ENCODE measurements at places on chromosomes 12 and 14.

GRCh38 chr14:104865081-104865630, at the start of gene CEP170B:
Gene CEP170B, plus strand, starts transcription at chr14:104865268. Its CDS starts 3,183 bp downstream, at chr14:104868451.
- DNase-seq: no peak

DNA sequence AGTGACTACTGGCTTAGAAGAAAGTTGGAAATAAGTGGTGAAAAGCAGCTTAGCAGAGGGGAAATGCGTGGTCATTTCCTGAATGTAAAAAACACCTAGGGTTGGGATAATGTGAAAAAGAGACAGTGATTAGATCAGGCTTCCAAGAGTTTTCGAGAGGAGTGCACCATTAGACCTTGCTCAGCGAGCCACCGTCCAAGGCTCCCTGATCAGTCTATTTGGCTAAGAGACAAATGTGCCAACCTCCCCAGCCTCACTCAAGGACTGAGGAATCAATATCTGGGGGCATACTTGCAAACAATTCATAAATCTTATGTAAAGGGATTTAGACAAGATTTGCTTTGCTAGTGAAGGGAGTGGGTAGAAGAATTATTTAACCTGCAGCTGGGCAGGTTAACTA, 594.5 kb downstream of the NRXN3 start:
- DNase-seq: no peak

DNA sequence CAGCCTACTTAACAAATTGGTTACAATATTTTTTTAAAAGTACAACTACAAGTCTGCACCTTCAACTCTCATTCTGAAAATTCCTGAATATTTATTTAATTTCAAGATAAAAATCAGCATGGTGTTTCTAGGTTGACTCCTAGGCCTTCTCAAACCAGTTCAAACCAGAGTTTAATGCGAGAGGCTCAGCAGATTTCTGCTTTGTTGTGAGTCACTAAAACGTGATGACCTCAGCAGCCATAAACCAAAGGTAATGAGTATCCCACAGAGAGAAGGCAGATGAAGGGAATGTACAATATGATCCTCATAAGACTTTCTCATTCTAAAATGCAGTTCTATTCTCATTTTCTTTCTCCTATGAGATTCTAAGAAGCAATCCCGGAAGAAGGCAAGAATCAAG, 1.5 kb downstream of the PRDM4 start:
- DNase-seq: no peak

- no peak for DNase-seq
These were observed 148.8 kb downstream of the PLXNC1 start for GRCh38 chr12:94297096-94297699.

DNA sequence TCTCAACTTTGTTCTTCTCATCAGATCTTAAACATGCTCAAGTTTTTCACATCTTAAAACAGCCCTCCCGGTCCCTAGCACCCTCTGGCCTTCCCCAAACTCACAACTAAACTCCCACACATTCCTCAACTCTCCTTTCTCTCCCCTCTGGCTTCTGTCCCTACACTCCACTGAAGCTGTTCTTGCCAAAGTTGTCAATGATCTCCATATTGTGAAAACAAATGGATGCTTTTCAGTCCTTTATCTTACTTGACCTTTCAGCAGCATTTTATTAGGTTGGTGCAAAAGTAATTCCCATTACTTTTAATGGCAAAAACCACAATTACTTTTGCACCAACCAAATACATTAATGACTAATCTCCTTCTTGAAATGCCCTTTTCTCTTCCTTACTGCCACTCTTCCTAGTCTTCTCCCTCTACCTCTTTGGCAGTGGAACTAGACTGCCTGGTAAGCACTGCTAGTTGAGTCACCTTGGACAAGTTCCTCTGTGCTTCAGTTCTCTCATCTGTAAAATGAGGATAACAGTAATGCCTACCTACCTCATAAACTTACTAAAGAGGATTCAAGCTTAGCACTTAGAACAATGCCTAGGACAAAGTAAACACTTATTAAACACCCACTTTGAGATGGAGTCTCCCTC, 16.0 kb downstream of the CERS5 start:
- DNase-seq: no peak

DNA sequence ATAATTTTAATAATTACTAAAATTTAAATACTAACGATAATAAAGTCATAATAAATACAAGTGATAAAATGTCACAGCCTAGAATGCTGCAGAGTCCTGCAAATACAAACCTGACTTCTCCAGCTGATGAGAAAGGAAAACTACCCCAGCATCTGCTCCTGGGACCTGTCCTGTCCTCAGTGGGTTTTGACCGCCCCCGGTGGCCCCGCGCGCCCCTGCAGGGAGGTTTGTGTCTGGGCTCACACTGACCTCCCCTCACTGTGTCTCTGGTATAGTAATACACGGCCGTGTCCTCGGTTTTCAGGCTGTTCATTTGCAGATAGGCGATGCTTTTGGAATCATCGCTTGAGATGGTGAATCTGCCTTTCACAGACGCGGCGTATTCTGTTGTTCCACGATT, 1139.4 kb downstream of the TMEM121 start:
- no peak for DNase-seq

DNA sequence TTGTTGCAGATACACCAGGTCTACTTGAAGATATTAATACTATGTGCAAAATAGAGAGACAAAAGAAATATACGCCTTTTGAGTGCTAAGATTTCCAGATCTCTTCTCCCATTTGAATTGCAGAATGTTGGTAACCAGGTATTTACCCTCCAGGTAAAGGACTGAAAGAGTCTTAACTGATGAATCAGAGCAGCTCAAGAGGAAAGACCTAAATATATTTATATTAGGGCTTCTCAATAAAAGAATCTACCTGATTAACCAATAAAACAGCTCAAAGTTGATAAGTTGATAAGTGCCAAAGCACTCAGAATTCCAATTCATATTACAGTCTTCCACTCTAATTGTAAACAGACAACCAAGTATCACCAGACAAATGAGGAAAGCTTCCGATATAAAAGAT, 59.2 kb downstream of the ZNF641 start:
- DNase-seq: no peak

- DNase-seq: no peak
These were observed 80.0 kb downstream of the BTG1 start for GRCh38 chr12:92065639-92066038.

DNA sequence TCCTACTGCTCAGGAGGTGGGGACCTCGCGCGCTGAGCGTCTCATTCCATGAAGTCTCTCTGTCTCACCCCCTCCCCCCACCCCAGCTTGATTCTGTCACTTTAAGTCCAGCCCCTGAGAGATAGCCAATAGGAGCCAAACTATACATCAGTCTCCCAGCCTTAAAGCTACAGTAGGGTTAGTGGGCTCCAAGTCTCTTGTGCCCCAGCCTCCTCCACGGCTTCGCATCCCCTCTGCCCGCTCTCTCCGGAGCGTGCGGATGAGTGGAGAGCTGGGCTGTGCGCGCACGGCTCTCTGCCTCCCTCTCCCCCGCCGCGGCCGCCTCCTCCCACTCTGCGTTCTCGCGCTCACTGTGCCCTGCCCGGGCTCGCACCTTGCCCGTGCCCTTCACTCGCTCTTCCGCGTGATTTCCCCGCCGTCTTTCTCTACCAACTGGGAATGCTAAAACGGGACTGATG, at the start of gene ESRRB:
Gene ESRRB, plus strand, starts transcription at position 191 of the 458 bp plus-strand sequence. Its CDS starts 265 bp downstream, at position 456.
- DNase-seq: no peak

GRCh38 chr12:52543985-52544883, 8.7 kb downstream of the KRT71 start:
- no peak for DNase-seq

GRCh38 chr12:56020423-56021184, at the start of gene IKZF4:
Gene IKZF4, plus strand, starts transcription at chr12:56021043. Its CDS starts 451 bp downstream, at chr12:56021494.
- DNase-seq: no peak

DNA sequence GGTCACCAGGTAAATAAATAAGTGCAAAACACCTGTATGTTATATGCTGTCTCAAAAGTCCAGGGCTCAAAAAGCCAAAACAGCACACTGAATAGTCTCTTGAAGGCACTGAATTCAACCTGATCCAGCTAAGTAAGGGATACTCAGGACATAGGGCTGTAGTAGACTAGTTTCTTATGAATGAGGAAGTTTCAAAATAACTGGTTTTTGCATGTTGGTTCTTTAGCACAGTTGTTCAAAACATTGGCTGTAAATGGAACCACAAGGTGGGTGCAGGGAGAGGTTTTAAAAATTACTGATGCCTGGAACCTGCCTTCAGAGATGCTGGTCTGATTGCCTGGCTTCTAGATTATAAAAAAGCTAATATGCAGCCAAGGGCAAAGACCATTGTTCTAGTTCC, 34.1 kb downstream of the NDUFA12 start:
- no peak for DNase-seq

GRCh38 chr14:51933191-51933590, 56.2 kb upstream of the RTRAF start:
- DNase-seq: no peak

- no peak for DNase-seq
These were observed 1679.9 kb upstream of the FLRT2 start for GRCh38 chr14:83850092-83850491.

DNA sequence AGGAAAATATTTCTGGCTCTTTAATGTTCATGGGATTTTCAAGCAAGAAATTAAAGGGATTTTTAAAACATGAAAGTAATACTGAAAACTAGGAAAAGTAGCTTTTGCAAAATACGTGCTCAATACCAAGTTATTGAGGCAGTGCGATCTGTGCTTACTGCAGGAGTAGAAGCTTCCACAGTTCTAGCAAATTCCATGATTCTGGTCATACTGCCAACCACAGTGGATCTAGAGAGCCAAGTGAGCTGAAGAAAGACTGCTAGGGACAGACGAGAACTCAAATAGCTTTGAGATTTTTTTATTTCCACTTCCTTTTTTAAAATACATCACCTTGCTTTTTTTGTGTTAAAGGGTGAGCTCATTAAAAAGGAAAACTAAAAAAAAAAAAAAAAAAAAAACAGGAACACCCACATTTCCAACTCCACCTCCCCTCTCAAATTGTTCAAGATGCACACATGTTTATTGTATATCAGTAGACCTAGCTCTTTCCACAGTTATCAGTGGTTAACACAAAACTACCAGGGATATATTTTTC, 26.2 kb downstream of the EGLN3 start:
- DNase-seq: no peak

GRCh38 chr12:106189341-106189740, 50.6 kb upstream of the NUAK1 start:
- no peak for DNase-seq

DNA sequence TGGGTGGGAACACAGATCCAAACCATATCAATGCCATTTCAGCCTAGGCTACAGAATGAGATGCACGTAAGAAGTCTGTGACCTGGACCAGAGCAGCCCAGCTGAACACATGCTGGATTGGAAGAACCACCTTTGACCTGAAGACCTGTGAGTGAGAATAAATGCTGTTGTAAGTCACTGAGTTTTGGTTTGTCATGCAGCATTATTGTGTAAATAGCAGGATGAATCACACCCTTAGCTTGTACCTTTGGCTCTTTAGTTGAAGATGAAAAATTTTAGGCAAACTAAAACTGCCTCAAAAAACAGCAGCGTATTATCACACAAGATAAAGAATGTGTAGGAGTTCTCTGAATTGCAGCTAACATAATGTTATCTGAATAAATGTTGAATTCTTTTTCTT, 199.4 kb upstream of the LRIG3 start:
- no peak for DNase-seq

DNA sequence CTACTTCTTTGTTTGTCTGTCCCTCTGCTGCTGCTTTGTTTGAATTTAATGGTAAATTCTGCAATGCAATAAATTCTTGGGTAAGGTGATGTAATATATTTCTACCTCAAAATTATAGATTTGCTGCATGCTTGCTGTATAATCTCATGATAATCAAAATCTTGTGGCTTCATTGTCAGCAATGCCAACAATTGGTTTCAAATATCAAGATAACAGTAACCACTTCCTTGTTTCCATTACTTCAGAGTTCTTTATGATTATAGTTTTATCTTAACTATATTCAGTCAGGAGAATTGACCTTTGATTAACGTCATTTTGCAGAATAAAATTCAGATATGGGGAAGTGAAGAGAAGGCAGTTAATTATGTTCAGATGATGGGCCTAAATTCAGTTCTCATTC, 30.2 kb upstream of the RNU6-8 start:
- DNase-seq: no peak

- no peak for DNase-seq
These were observed 50.1 kb downstream of the SLC25A21 start for GRCh38 chr14:37122288-37122687.

- DNase-seq: no peak
These were observed 8.2 kb downstream of the IPO8 start for GRCh38 chr12:30687265-30687986.

- DNase-seq: no peak
These were observed 25.7 kb downstream of the RAB21 start for GRCh38 chr12:71780237-71780822.

GRCh38 chr12:131321988-131322387, 368.3 kb downstream of the ADGRD1 start:
- no peak for DNase-seq

DNA sequence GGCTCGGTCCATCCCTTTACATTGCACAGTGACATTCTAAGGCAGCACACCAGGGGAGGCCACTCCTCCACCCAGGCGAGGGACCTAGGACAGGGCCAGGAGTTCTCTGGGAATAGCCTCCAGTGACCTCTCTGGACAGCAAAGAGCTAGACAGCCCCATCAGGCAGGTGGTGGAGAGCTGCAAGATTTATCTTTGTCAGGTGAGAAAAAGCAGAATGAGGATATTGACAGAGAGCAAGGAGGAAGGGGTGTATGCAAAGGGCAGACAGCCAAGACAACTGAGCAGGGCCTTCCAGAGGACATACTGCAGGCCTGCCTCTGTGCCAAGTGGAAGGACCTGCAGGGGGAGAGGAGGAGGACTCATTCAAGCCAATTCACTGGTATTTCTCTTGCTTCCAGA, 112.4 kb upstream of the MAX start:
- no peak for DNase-seq

GRCh38 chr12:64255249-64255648, 33.2 kb upstream of the KICS2 start:
- no peak for DNase-seq

DNA sequence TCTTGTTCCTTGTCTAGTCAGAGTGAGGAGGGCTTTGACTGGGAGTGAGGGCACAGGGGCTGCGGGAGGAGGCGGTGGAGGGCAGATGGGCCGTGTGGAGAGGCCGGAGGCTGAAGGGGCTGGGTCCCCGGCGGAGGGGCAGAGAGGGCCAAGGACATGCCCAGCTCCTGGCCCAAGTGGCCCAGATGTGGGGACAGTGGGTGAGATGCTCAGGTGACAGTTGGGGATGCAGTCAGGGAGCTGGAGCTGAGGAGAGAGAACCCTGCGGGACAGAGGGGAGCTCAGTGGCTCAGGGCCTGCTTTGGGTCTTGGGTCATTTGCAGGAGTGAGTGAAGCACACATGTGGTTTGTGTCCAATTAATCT, 26.5 kb upstream of the PLD4 start:
- peak; percentile 85 for DNase-seq

All from lower leg skin (tissue), 4 donors.